Hindlimb muscle (tissue), 1 donor: ENCODE measurements at places on chromosomes 11 and 22. TPM values are rescaled to one million over a fixed set of nuclear protein-coding genes. Genes with fewer than 3 reads are reported as not detected.

- DNase-seq = no peak
Observed at GRCh38 chr11:35583126-35583525, 35.1 kb upstream of the FJX1 start.

GRCh38 chr11:130435671-130436070 is 7.3 kb upstream of the ADAMTS8 start:
- DNase-seq = no peak

GRCh38 chr11:16831316-16832192 is 93.1 kb downstream of the C11orf58 start:
- DNase-seq = no peak

DNA sequence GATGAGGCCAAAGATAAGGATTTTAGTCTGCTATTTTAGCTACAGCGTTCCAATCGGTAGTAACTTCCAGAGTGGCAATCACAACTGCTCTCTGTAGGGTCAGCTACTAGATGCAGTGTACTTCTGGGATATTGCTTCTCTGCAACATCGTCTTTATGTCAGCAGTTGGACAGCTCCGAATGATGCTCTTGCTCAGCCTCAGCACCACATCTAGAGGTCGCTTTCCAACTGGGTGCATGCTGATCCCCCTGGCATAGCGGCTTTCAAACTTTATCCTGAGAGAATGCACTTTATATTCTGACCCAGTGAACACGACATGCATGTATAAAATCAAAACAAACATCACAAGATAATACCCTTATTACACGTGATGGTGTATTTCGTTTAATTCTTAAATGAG is 219.6 kb downstream of the C11orf87 start:
- DNase-seq = peak; percentile 30

GRCh38 chr22:22386602-22387385 is 121.7 kb downstream of the ZNF280B start:
- DNase-seq = no peak

DNA sequence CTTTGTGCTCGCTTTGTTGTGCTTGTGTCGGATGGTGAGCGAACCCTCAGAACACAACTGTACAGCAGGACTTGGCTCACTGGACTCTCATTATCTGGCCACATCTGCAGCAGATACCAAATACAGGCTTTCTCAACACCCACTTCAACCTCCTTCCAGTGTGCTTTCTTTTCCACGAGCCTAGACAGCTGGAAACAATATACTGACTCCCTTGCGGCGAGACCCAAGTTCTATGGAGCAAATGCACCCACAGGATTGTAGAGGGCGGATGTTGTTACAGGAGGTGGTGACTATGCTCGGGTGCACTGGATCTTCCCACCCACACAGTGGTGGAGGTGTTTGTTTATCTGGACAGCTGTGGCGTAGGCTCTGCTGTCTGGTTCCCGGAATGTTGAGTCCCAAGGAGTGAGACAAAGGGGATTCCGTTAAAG is 204.3 kb downstream of the TENM4 start:
- DNase-seq = no peak

- DNase-seq = no peak
Observed at GRCh38 chr11:6351782-6352382, 31.6 kb upstream of the CAVIN3 start.

DNA sequence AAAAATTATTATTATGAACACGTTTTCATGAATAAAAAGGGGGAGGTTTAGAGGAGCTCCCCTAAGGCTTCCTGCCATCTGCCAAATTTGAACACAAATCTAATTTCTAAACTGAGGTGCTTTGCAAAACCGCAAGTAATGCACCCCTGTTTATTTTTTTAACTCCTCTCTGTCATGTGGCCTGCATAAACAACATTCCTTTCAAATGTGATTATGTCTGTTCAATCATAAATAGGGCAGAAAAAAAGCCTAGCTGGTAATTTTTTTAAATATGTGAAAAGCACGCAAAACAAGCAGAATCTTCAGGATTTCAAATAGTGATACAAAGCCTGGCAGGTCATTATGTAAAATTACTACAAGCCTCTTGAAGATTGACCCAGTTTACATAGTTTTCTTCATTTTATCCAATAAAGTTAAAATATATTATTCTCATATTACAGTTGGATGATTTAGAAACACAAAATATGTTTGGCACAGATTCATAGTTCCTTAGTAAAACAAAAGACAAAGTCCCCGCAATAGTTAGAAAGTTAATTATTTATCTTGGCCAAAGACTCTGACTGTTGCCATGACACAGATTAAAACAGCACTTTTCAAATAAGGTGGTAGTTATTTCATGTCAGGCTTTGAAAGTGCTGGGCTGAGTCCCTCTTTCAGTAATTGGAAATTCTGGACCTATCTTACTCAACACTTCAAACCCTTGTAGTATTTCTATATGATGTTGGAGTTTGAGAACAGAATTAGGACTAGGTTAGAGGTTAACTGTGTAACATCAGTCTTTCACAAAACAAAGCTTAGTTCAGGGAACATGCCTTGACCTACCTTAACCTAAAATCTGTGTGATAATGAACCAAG is 200.3 kb upstream of the MPPED2 start:
- no peak for DNase-seq

DNA sequence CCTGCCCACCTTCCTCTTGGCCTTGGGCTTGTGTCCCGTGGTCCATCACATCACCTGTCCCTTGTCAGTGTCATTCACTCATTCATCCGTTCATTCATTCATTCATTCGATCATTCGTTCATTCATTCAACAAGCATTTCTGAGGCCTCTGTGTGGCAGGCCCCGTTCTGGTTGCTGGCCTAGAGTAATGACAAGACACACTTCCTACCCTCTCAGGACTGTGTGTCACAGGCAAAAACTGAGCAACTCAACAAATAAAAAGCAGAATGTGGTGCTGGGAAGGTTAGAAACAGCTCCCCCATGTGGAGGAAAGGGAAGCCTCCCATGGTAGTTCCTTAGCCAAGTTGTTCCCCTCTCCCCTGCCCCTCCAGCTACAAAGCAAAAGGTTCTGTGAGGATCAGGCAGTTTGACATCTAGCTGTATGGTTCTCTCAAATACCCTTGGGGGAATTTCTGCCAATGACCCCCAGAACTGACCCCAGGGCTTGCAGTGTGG is 1.6 kb upstream of the OMP start:
- DNase-seq = no peak

DNA sequence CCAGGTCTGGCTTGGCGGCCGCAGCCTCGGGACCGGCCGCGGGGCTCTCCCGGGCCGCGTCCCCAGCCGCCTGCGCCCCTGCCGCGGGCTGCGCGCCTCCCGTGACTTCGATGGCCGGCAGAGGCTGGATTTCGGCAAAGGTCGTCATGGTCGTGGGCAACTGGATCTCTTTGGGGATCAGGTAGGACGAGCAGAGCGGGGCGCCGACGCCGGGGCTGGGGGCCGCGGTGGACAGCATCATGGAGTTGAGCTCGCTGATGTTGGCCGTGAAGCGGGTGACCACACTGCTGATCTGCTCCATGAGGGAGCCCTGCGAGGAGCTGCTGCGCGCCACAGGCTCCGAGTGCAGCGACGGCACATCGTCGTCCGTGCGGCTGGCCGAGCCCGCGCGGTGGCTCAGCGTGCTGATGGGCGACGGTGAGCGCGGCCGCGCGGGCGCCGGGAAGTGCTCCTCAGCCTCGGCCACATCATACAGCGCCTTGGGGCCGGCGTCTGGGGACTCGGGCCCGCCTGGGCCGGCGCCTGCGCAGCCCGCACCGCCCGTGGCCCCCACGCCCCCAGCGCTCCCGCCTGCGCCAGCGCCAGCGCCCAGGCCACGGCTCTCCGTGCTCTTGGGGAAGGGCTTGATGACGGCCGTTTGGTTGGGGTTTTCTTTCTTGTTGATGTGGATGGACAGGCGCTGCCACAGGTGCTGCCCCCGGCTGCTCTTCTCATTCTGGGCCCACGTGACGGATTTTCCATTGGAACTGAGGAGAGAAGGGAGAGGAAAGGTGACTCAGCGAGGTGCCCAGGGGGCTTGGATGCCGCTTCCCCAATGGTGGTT is 171.4 kb upstream of the CTSC start:
- DNase-seq = peak; percentile 46

- peak; percentile 32 for DNase-seq
Observed at GRCh38 chr11:31870609-31871309, 59.6 kb upstream of the PAX6 start.

DNA sequence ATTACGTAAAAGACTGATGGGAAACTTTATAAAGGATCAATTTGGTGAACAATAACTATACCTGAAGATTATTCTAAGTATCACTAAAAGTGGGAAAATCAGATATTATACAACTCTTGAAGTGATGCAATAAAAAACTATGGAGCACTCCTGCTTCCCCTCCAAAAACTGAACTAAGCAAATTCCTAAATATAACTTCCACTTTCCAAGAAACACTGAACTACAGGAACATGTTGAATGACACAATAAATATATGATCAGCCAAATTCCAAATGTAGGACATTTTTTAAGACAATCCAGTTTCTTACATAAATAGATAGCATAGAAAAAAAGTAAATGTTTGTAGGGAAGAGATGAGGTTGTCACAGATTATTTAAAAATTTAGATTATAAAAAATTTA is 102.1 kb upstream of the APOA1 start:
- no peak for DNase-seq

DNA sequence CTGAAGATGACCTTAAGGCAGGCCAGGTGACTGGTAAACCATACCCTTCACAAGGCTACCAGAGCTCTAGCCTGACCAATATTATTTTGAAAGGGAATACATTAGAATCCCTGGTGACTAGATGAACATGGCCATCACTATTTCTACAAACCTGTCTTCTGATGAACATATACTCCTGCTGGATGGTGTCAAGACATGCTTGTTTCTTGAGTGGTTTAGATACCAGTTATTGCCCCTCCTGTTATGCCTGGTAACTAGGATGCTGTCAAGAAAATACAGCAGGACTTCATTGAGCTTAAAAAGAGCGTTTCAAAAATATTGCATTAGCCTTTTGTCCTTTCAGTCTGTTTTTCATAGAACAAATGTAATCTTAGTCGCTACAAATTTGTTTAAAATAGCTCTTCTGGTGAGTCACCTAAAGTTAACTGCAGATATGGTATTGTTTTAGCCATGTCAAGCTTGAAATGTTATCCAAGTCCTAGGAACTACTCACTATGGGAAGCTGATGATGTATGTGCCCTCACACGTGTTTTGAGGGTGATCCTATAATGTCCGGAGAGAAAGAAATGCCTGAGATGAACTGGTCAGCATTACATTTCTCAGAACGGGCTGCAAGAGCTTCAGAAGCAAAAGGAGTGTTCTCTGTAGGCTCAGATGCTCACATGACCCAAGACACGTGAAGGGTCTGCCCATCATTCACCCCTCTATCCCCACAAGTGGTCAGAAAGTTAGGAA is 20.6 kb downstream of the ADM start:
- no peak for DNase-seq

DNA sequence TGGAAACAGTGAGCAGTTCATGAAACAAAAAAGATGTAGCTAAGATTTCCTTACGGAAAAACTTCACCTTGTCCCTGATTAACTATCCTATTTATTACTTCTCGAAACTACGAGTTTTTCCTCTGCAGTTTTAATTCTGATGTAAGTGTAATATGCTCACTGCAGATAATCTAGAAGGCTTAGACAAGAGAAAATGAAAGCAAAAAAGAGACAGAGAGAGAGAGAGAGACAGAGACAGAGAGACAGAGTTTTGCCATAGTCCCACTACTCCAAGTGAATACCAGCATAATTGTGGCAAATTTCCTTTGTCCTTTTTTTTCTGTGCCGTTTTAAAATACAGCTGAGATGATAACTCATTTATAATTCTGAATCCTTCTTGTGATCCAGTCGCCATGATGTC is 24.8 kb downstream of the FSHB start:
- no peak for DNase-seq

- no peak for DNase-seq
Observed at GRCh38 chr22:24379536-24379935, 47.9 kb upstream of the ADORA2A start.

GRCh38 chr22:25369041-25369440 is 149.6 kb downstream of the CRYBB2 start:
- no peak for DNase-seq

GRCh38 chr11:27471589-27472397 is 797 bp downstream of the LGR4 start:
- peak; percentile 63 for DNase-seq

GRCh38 chr11:133560472-133560855 is 28.2 kb upstream of the OPCML start:
- peak; percentile 26 for DNase-seq

DNA sequence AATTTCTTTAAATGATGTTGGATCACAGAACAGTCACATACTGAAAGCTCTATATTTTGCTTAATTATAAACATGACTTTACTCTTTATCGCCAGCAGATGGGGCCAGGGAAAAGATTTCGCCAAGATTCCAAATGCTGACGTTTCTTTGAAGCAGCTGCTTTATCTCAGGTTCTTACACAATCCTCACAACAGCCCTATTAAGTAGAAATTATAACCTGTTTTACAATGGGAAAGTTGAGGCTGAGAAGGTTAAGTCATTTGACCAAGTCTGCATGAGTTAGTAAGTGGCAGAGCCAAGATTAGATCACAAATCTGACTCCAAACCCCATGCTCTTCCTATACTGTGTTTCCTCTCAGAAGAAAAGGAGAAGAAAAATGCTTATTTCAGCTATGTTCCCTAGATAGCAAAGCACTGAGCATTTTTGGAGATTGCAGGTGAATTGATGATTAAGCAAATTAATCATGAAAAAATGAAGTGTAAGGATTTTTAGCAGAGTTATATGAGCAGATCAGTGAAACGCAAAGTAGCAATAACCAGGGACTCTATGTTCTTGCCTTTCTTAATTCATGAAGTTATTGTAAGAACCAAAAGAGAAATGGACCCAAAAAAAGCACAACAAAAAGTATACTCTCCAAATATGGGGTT is 79.0 kb downstream of the AASDHPPT start:
- DNase-seq = peak; percentile 39

GRCh38 chr22:47616396-47617020 is 854.1 kb downstream of the TBC1D22A start:
- DNase-seq = no peak

DNA sequence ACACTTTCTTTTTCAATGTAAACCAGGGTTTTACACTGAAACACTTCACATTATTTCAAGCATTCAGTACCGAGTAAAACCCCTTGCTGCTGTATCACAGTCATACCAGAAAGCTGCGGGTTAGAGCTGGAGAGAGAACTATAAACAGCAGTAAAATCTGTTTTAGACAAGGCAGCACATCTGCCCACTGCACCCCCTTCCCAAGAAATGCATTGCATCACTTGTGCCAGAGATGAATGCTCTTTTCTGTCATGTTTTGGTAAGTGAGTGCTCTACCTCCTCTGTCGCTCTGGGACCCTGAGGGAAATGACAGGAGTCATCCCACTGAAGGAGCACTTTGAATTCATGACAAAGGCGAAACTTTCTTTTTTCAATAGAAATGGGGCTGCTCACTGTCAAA is 107.2 kb downstream of the MAML2 start:
- no peak for DNase-seq

Gene GAS2L1
- polyA plus RNA-seq = 12.9 TPM

Gene MLC1
- polyA plus RNA-seq = 1.3 TPM

Gene ADORA2A
- polyA plus RNA-seq = 11.2 TPM

Gene C11orf97
- polyA plus RNA-seq = not detected

Gene TMEM109
- polyA plus RNA-seq = 102 TPM

Gene CLCF1
- polyA plus RNA-seq = 3.6 TPM

Gene SLC17A6
- not detected for polyA plus RNA-seq

Gene DCHS1
- polyA plus RNA-seq = 43.8 TPM

Gene PRR33
- 7.2 TPM for polyA plus RNA-seq

Gene MUC5AC
- not detected for polyA plus RNA-seq
